CD4-positive, alpha-beta T cell treated with Interleukin-1 beta for 1 hour (primary cell): ENCODE measurements at places on chromosomes 7 and 10.

- DNase-seq: no peak
These were observed 181.8 kb downstream of the CDK14 start for GRCh38 chr7:90777886-90778285.

DNA sequence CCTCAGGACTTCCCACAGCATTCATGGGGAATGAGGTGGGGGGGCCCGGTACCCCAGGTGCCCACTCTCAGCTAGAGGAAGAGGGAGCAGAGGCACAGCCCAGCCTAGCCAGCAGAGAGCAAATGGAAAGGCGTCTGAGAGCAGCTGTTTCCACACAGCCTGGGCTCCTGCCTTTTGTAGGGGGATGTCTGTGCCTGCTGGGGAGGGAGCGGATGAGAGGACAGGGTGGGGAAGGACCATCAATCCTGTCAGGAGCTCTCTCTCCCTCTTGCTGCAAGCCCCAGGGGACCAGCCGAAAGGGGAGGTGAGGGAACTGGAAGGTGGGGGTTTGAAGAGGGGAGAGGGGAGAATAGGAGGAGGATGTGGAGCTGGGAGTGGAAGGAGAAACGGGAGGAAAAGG lies at the start of gene PKD2L1:
TSS of gene PKD2L1 (minus strand) at position 150 of the 400 bp plus-strand sequence. CDS start at position 25, 125 bp downstream.
- DNase-seq: no peak

DNA sequence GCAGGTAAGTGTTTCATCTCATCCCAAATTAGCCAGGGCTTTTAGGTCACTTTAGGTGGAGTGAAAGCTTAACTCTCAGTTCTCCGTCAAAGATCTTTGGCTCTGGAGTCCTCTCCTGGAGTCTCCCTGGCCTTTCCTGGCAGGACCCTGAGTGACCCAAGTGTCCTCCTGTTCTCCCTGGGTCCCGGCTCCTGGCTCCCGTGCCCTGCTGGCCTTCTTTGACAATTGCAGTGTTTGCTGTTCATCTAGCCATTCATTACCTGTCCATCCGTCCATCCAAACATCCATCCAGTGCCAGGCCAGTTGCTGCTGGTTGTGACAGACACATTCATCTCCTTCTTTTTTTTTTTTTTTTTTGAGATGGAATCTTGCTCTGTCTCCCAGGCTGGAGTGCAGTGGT lies 6.2 kb upstream of the TPST1 start:
- DNase-seq: no peak

DNA sequence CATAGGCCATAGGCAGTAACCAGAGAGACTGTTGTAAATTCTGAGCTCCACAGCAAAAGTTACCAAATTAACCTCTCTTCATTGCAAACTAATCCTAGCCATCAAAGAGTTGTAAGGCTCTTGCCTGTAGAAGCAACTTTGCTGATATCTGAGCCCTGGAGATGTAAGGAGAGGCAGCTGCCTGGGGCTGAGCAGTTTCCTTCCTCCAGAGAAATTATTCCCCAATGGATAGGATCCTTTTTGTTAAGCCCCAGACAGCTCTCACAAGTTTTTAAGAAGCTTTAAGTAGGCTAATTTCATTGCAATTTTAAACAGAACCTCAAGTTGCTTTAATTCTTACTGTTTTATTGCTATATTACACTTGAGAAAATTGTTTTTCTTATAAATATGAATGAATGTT lies 211.1 kb downstream of the GALNT17 start:
- no peak for DNase-seq
